Left renal cortex interstitium (tissue), 4 donors: ENCODE measurements at places on chromosomes 13 and 19.

GRCh38 chr19:18452386-18452785 is 14.5 kb upstream of the ISYNA1 start:
- DNase-seq = no peak

DNA sequence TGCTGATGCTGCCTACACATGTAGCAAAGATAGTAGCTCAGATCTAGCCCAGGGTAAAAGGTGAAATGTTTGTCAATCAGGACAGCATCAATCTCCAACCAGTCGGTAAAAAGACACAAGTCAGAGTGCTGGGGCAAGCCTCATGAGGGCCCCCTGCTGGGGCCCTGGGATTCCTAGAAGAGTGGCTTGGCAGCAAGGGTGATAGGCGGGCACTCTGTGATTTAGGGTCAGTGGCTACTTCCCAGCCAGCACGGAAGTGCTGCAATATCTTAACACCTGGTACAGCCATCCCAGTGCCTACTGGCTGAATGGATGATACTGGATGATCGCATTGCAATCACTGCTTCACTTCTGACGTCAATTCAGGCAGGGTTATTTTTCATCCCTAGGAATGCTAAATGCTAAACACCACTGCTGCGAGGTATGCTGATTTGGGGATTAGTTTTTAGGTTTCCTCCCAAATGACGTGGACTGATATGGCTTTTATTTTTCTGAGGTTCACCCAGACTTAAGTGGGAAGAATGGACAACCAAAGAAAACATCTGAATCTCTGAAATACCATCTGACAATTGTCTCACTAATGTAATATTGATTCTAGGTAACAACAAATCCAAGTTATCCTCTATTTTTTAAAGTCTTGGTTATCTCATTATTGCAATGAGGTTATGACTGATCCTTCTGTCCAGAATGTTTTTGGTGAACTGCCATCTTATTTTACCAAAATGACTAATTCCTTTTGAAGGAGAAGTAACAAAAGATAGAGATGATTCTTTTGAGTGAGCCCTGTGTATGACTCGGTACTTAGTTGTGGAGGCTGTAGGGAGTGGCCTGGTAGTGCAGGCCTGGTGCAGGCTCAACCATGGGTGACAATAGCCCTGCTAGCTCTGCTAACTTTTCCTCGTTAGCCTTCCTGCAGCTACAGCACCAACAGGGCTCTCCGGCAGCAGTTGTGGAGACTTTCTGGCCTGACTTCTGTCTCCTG is 432.5 kb downstream of the FGF9 start:
- DNase-seq = no peak

GRCh38 chr13:93951108-93951507 is 528.4 kb downstream of the DCT start:
- DNase-seq = no peak

DNA sequence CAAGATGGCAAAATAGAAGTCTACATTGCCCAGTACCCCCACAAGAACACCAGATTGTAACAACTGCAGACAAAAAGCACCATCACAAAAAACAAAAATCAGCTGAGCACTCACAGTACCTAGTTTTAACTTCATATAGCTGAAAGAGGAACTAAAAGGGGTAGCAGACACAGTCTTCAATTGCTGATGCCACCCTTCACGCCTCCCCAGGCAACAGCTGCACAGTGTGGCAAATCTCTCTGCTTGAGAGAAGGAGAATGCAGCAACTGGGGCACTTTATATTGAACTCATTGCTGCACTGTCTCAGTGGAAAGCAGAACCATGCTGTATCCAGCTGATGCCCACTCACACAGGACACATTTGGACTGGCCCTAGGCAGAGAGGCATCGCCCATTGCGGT is 2714.5 kb upstream of the PCDH20 start:
- no peak for DNase-seq

DNA sequence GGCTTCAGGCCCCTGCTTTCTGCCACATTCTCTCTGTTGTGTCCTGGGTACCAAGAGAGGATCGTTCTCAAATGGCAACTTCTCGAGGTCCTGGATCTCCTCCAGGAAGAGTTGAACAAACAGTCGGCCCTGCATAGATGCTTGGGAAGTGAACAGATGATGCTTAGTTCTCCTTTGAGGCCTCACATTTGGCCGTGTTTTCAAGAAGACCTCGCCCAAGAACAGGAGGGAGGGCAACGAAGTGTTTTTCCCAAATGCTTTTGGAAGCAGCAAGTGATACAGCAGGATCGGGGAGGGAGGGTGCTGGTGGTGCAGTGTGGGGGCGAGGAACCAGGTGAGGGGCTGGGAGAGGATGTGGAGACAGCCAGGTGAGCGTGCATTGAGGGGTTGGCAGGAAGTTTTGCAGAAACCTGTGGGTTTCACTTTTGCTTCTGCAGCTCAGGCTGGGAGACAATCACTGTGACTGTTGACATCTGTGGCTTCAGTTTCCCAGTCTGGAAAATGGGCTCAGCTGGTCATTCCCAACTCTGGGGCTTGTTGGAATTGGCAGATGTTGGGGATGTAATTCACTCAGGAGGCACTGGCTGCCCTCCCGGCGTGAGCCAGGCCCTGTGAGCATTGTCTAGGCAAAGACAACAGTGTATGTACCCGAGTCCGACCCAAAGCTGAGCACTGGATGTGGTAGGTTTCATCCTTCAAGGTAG is 21.6 kb downstream of the MAST3 start:
- no peak for DNase-seq

- DNase-seq = no peak
Observed at GRCh38 chr19:50649433-50650391, at the start of gene C19orf81. Gene C19orf81, plus strand, starts transcription at chr19:50649445. Its CDS starts 0 bp downstream, at chr19:50649445.

- DNase-seq = no peak
Observed at GRCh38 chr19:51122112-51122981, 2.4 kb upstream of the SIGLEC9 start.

DNA sequence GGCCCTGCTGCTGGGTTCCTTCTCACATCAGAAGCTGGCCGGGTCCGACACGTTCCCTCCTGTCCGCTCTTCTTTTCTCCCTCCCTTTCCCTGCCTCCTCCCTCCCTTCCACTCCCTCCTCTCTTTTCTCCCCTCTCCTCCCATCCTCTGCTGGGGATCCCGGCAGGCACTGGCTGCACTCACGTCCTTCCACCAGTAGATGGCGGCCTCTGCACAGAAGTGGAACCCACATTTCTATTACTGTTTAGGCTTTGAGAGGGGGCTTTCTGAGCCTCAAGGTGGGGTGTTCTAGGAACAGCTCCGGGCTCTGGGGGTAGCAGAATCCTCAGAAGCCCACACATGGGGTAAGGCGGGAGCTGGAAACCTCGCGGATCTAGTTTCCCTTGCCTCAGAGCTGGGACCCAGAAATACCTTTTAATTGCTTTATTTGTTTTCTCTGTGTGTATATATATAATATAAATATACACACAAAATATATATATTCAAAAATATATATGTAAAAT is 294.2 kb downstream of the ZNF536 start:
- no peak for DNase-seq

DNA sequence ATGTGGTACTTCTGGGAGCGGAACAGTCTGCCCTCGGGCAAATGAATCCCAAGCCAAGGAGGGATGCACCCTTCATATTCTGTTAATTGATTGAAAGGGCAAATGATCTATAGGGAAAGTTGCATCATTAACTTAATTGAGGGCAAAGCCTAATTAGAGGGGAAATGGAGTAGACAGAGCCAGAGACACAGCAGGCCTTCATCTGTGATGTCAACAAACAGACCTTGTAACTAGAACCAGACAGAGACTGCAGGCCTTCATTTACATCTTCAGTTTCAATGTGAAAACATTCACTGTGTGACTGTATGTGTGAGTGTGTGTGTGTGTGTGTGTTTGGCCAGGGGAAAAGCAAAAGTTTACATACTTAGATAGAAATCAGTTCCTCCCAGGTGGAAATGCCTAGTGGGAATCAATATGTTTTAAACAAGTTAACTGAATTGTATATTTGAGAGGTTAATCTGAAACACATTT is 126.4 kb downstream of the SPRY2 start:
- no peak for DNase-seq

DNA sequence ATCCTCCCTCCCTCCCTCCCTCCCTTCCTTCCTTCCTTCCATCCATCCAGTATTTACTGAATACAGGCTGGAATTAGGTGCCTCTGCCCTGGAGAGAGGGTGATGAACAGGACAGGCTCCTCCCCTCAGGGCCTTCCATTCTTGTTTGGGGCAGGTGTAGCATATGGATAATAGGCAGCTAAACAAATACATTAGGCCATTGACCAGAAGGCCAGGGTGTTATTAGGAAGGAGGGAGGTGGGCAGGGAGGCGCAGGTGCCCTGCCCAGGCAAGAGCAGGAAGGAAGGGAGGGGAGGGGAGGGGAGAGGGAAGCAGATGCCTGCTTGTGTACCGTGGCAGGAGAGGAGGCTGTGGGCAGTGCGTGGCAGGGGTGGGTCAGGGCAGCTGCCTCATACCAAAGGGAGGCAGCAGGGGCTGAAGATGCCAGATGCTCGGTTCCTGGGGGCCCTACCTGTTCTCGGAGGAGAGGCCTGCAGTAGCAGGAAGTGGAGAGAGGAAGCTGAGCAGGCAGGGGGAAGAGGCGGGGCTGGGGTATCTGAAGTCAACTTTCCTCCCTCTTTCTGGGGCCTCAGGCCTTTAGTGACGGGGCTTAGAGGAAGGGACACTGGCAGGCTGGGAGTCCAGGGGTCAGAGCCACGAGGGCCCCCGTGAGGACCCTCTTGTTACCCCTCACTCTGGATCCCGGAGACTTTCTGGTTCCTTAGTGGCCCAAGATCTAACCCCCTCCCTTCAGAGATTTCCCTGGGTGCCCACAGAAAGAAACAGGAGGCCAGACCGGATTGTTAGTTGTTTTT is at the start of gene RINL:
TSS of gene RINL (minus strand) at position 495 of the 794 bp plus-strand sequence. CDS start 1,533 bp downstream, outside the sequence.
- DNase-seq = no peak

DNA sequence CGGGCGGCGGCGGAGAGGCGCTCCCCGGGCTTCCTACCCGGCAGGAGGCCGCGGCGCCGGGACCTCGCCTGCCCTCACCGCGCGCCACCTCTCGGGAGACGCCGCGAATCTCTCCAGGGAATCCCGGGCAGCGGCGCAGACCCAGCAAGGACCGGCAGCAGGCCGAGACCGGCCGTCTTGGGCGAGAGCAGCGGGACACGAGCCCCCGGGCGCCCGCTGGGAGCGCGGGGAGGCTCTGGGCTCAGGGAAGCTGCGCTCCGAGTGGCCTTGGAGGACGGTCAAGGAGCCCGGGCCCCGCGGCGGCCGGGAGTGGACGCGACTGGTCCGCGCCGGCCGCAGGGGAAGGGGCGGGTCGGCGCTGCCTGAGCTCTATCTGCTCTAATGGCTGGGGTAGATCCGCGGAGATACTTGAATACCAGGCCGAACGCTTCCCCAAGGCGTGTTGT is 14.7 kb downstream of the CDX2 start:
- DNase-seq = no peak

DNA sequence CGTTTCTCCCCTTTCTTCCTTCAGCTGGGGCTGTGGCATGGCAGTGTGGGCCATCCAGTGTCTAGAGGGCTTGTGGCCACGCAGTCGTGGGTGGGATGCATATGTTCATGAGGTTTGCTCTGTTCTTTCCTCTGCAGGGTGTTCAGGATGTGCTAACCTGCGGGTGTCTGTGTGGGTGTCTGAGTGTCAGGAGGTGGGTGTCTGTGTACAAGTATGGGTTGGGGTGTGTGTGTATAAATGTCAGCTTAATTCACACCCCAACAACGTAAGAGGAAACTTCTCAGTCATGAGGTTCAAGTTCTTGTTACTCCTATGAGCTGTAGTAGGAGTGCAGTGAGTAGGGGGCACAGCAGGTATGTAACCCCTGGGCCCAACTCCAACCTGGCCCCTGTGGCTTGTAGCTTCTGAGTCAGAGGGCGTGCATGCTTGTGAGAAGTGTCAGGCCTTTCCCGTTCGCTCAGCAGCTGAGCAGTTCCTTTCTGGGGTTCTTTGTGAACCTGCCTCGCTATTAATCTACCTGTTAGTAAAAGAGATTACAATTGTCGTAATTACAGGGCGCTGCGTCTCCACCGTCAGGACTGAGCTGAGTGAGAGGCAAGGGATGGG is 49.1 kb downstream of the NFIX start:
- no peak for DNase-seq

GRCh38 chr19:42311657-42312056 is 1.5 kb upstream of the TMEM145 start:
- no peak for DNase-seq
